Psoas muscle (tissue), 8 donors: ENCODE measurements at places on chromosomes 2 and 18.

DNA sequence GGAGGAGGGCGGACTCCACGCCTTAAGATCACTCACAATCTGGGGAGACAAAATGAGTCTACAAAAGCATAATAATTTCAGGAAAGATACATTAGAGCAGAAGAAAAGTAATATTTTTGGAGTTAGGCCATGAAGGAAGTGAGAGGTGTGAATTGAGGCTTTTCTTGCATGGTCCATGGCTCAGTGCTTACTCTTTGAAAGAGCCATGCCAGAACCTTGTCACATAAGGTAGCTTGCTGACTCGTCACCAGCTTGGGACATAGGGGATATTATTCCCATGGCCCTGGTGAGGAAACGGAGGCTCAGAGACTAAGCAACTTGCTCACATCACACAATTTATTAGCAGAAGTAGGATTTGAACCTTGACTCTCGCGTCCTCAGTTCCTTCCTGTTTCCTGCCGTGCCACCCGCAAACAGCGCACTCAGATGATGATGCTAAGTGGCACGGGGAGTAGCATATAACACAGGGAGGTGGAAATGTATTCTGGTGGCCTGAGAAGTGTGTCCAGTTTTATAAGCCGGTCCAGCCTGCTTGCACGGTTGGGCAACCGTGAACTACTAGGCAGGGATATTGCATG lies 312.2 kb upstream of the EPAS1 start:
- no peak for DNase-seq

DNA sequence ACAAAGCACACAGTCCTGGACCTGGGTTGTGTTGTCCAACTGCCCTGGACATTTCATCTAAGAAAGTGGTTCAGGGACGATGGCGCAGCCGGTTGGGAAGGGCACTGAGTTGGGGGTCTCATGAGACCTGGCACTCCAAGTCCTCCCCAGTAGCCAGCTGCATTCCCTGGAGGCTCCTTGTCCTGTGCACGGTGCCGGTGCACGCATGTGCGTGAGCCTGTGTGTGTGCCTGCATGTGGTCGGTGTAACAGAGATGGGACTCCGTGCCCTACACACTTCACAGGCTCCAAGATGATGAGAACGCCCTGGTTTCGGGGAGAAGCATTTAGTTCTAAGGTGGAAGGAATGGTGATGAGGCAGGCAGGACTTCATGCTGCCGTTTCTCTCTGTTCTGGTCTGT lies 124.9 kb upstream of the PXDN start:
- DNase-seq, result no peak

- peak; percentile 61 for DNase-seq
Measured at GRCh38 chr2:109663721-109664120, 49.6 kb downstream of the SOWAHC start.

- DNase-seq, result no peak
Measured at GRCh38 chr2:191566344-191566743, 111.6 kb upstream of the NABP1 start.

DNA sequence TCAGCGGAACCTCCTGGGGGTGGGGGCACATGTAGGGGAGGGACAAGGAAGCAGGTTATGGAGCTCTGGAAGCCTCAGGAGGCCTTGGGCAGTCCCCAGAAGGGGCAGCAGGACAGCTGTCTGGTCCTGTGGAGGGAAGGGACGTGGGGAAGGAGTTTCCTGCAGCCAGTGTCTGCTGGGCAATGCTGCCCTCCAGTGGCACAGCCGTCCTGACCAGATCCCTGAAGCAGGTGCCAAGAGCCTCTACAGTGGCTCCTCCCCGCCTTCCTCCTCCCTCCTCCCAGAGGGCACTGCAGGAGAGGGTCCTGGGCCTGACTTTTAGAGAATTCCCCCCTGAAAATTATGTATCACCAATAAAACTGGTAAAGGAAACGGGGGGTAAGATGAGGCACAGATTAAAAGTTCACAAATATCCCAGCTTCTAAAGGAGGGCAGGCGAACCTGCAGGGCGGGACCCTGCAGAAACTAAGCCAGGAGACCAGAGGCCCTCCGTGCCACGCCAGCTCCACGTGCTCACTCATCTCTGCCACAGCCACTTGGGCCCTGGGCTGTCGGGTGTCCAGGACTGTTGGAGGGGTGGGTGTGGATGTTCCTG lies 258.5 kb downstream of the TWIST2 start:
- peak; percentile 77 for DNase-seq

- no peak for DNase-seq
Measured at GRCh38 chr18:75818383-75818782, 390.9 kb upstream of the SMIM21 start.

DNA sequence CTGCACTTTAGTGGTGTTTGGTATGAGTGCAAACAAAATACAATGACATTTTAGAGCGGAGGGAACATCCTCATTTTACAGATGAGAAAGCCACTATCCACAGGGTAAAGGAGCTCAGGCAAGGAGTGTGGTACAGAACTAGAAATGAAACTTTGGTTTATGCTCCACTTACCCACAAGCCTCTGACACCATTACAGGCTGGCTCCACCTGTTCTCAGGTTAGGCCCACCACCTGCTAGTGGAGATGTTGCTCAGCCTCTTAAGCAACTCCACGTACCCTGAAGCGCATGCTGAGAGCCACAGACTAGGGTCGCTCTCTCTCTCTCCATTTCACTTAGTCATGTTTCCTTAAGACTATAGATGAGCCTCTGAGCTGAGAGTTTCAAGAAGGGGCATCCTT lies 130.0 kb downstream of the MBD2 start:
- no peak for DNase-seq

DNA sequence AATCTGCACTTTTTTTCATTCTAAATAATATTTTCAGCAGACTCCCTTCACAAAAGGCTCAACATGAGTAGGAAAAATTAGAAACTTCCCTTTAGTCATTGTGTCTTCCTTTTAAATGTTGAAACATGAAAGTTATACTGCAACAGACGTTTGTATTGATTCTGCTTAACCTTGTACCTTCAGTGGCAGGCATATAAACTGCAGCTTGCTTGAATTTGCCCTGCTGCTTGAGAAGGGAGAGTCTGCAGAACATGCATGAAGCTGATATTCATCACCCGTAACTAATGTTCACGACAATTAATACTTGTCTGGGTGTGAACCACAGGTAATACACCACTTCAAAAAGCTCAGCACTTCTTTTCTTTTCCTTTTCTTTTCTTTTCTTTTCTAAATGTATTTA lies 294.7 kb upstream of the LRP1B start:
- no peak for DNase-seq

DNA sequence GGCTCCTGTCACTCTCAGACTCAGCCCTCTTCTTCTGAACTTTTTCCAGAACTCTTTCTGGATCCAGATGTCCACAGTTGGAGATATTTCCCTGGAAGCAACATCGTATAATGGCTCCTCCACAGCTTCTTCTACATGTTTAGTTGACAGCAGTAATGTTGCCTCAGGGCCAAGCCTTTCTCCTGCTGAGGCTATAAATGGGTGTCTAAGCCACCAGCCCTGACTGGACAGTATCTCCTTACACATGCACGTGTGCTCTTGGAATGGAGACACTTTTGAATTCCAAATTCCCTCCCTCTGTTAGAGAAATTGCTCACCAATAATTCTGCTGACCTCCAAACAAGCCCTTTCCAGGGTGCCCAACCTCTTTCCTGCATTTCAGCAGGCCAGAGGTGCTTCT lies 156.2 kb upstream of the PIK3C3 start:
- no peak for DNase-seq

DNA sequence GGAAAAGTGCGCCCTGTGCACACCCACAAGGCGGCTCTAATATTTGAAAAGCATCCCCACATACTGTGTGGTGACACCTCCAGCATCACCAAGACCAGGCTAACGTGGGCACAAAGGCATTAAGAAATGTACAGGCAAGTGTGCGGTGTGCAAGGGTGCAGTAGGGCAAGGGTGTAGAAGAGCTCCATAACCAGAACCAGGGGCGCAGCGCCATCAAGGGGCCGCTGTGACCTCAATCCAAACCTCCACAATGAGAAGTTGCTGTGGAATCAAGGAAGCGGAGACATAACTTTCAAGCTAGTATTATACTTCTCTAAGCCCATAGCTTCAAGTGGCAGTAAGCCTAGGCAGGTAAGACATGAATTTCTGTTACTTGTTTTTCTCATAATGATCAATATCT lies 13.0 kb downstream of the L3MBTL4 start:
- no peak for DNase-seq

GRCh38 chr2:23617167-23617810 lies 232.3 kb downstream of the KLHL29 start:
- DNase-seq, result peak; percentile 64

DNA sequence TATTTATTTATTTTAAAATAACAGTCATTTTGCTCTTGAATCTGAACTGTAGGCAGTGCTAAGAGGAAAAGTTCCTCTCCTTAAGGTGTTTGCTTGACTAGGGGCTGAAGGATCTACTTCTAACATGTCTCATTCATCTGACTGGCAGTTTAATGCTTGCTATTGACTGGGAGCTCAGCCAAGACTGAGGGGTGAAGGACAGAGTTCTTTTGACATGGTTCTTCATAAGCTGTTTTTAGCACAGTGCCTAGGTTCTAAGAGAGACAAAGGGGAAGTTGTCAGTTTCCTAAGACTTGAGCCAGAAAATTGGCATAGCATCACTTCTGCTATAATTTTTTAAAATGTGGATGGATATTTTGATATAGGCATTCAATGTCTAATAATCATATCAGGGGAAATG lies 73.0 kb downstream of the COMMD1 start:
- DNase-seq, result no peak
